ENCODE measurements at places on chromosomes 16 and 17.

- DNase-seq, result no peak
Measured at GRCh38 chr16:56409195-56409594, 16.1 kb downstream of the AMFR start.

DNA sequence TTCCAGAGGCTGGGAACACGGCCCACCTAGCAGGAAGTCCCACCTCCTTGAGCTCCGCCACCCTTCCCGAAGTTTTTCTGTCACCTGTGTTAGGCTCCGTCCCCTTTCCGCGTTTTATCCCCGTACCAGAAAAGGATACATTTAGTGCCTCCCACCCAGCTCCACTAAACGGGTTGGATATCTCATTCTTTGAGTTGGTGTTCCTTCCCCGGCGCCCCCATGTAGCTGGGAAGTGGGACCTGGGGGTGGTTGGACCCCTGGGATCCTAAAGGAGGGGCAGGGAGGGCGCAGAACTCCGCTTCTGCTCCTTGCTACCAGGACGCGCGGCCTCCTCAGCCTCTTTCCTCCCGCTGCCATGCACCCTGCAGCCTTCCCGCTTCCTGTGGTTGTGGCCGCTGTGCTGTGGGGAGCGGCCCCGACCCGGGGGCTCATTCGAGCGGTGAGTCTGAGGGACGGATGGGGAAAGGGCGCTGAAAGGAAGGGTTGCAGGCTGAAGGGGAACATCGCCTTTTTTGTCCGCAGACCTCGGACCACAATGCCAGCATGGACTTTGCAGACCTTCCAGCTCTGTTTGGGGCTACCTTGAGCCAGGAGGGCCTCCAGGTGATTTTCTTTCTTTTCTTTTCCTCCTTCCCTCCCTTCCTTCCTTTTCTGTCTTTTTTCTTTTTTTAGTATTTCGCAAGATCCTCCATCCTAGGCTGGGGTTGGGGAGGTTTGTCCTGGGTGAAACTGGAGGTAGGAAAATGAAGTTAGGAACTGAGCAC is 669 bp downstream of the RNF167 start:
- no peak for DNase-seq

DNA sequence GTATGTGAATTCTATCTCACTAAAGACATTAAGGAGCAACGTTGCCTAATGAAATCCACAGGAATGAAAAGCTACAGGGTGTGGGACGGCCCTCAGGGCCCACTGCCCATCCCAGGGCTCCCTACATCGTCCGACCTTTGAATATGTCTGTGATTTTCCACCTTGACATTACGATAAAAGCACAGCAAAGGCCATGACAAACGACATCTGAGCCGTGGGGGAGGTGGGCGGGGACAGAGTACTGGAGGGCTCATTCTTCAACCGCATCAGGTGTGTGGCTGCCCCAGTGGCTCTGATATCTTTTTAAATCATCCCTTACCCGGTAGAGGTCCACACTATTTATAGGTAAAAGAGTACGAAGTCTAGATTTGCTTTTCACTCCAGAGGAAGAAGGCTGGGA is 35.1 kb downstream of the LMF1 start:
- no peak for DNase-seq

- no peak for DNase-seq
Measured at GRCh38 chr17:16297367-16298139, 55.7 kb downstream of the CENPV start.

DNA sequence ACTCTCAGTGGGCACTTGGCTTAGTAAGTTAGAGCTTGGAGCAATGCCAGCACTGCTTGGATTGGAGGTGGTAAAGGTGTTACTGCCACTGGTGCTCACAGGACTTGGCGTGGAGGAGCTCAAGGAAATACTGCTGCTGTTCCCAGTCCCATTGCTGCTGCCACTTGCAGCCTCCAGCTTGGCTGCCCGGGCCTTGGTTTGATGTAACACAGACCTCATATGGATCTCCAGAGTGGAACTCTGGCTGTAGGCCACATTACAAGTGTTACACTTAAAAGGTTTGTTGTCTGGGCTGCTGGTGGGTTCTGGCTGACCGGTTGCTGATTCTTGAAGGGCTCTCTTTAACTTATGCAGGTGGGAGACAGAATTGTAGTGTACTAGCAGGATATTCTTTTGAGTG is 250.3 kb downstream of the ZFHX3 start:
- DNase-seq, result no peak

DNA sequence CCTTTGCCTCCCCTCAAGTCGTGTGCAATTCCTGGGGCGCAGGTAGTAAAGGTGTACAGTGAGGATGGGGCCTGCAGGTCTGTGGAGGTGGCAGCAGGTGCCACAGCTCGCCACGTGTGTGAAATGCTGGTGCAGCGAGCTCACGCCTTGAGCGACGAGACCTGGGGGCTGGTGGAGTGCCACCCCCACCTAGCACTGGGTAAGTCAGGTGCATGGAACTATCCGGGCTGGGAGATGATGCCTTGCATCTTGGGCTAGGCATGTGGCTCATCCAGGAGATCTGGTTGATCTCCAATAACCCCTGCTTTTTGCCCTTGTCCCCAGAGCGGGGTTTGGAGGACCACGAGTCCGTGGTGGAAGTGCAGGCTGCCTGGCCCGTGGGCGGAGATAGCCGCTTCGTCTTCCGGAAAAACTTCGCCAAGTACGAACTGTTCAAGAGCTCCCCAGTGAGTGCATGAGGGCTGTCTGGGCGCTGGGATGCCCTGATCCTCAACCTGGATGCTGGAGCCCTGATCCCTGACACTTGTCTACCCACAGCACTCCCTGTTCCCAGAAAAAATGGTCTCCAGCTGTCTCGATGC is 5.2 kb downstream of the GRB7 start:
- DNase-seq, result no peak

DNA sequence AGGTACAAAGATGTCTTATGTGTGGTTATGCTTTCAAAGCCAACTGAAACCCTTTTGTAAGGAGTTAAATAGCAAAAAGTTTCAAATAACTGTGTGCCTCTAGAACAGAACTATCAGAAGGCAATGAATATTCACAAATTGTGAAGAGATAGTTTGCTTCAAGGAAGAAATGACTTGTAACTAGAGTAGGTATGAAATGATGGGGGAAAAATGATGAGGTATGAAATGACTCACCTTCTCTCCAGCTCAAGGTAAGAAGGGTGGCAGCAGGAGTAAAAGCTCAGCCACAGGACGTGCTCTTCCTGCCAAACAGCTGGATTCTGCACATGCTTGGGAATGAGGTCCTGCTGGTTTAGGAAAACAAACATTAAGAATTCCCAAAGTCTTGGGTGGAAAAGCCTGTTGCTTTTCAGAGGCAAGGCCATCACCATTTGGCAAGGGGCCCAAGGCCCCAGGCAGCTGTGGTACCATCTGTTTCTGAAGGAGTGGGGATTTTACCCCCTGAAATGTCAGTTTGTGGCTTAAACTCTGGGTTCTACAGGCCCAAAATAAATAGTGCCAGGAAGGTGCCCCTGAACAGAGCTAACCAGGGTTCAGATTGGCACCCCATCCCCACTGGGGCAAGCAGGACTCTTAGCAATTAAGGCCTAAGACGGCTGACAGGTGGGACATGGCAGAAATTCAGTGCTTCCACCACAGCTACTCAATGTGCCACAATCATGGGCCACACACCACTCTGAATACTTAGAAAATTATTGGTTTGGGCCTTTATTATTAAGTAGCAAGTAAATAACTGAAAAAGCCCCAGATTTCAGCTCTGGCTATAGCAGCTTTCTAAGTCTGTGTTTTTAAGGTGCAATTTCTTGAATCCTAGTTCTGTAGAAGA is 13.3 kb downstream of the HERPUD1 start:
- DNase-seq, result no peak

DNA sequence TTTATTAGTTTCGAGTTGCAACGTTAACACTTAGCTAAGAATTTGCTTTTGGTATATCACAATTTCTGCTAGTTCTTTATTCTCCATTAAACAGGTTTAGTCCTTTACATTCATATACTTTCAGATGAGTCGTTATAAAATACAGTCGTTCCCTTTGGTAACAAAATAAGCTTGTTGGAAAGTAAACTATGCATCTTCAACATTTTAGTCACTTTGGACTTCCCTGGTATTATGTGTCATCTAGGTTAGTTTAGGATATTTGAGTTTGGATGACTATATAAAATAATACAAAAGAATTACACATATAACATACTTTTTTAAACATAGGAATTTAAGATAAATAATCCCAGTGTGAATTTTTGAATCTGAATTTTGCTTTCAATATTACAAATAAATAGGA is 351.5 kb downstream of the BCAS3 start:
- DNase-seq, result no peak

- peak; percentile 27 for DNase-seq
Measured at GRCh38 chr17:27572665-27573064, 58.3 kb upstream of the LGALS9 start.

- no peak for DNase-seq
Measured at GRCh38 chr17:28485049-28485448, 11.6 kb downstream of the SLC13A2 start.

DNA sequence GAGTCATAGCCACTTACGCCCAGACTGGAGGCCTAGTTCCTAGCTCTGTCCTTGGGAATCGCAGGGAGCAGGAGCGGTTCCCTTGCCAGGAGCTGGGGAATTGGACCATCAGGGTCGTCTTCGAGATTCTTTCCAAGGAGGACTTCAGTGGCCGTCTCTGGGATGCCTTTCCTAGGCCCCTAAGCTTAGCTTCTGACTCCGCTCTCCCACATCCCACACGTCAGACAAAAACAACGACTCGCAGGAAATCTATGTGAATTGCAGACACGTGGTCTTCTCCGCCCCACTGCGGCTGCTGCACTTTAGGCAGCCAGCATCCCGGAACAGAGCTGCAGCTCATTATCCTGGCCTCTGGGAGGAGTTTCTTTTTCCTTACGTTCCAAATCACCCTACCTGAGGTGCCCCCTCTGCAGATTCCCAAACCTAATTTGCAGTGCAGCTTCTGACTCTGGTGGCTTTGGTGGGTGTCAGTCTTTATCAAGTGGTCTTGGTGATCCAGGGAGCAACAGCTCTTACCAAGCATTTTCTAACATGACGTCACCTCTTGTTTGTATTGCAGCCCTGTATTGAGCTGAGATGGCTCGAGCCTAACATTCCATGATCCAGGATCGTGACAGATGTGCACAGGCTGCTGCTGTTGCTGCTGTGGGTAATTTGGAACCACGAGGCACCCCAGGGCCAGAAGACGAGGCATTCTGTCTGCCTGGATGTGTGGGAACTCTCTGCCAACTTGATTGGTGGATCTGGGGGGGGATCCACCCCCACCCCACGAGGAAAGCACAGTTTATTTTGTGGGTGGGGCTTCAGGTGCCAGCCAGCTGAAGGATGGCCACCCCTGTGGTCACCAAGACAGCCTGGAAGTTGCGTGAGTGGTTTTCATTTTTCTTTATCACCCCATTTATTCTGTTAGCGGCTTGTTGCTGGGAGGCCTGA is 1.1 kb downstream of the KATNB1 start:
- DNase-seq, result no peak

- no peak for DNase-seq
Measured at GRCh38 chr17:45296003-45296832, 20.6 kb downstream of the MAP3K14 start.

GRCh38 chr17:35878361-35878760 is 1.8 kb downstream of the CCL5 start:
- DNase-seq, result no peak

GRCh38 chr16:10877472-10877946 is 507 bp downstream of the CIITA start:
- DNase-seq, result no peak

GRCh38 chr17:200586-200985 is 19.1 kb upstream of the DOC2B start:
- DNase-seq, result no peak

- no peak for DNase-seq
Measured at GRCh38 chr17:41948762-41949460, 17.7 kb upstream of the CNP start.

- DNase-seq, result no peak
Measured at GRCh38 chr16:77014441-77014840, 176.5 kb upstream of the MON1B start.

- DNase-seq, result no peak
Measured at GRCh38 chr16:67961551-67961957, 6.9 kb downstream of the SLC12A4 start.

- no peak for DNase-seq
Measured at GRCh38 chr17:48333034-48333530, 96.9 kb downstream of the SKAP1 start.

- no peak for DNase-seq
Measured at GRCh38 chr17:45312477-45313420, 4.1 kb downstream of the MAP3K14 start.

GRCh38 chr17:68778726-68779125 is 176.5 kb downstream of the ABCA8 start:
- no peak for DNase-seq

- no peak for DNase-seq
Measured at GRCh38 chr17:78390241-78391050, 12.0 kb downstream of the PGS1 start.

GRCh38 chr16:64983963-64984362 is 137.9 kb downstream of the CDH11 start:
- DNase-seq, result no peak

DNA sequence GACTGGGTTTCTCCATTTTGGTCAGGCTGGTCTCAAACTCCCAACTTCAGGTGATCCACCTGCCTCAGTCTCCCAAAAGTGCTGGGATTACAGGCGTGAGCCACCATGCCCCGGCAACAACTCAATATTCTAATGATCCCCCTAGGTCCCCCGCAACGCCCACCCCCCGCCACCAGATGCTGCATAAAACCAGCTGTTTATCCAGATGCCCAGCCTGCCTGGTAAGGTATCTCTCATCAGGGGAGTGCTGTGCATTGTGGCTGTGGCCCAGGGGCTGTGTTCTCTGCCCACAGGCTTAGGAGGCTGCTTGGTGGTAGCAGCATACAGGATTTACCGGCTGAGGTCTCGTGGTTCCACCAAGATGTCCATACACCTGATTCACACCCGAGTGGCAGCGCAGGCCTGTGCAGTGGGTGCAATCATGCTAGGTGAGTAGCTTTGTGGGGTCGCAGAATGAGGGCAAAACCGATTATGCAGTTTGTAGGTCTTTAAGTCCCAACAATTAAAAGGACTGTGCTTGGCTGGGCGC is 1.3 kb downstream of the HIGD1B start:
- DNase-seq, result no peak

DNA sequence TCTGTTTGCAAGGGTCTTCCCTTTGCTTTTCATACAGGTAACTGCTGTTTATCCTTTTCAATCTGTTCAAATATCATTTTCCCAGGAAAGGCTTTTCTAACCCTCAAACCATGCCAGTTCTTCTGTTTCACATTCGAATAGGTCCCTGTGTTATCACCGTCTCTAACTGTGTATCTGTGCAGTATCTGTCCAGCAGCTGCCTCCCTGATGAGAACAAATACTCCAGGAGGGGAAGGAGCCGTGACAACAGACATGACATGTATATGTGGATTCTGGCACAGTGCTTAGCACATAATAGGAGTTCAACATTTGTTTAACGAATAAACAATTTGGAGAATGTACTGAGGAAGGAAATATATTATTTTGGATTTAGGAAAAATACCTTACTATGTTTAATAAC is 95.7 kb downstream of the STX8 start:
- DNase-seq, result no peak

GRCh38 chr17:69468207-69468606 is 53.7 kb downstream of the MAP2K6 start:
- no peak for DNase-seq

GRCh38 chr16:10799736-10800135 is 18.9 kb downstream of the TVP23A start:
- no peak for DNase-seq

Measured in stimulated activated CD4-positive, alpha-beta T cell treated with anti-CD3 and anti-CD28 coated beads, Interleukin-15, amount 100 ng/mL, for 1 hour (primary cell).